ENCODE measurements at places on chromosomes 3 and 15.
A peak's percentile ranks its signal among the peaks of the same experiment; 100 is the strongest.

- H3K27ac ChIP-seq, result no peak overlapping the region
- H3K4me3 ChIP-seq, result no peak overlapping the region
- no peaks in the 10 kb centered on the region for H3K4me1 ChIP-seq
- H3K27me3 ChIP-seq, result no peaks in the 10 kb centered on the region
- H3K36me3 ChIP-seq, result no peaks in the 10 kb centered on the region
- DNase-seq, result no peak
Observed at GRCh38 chr15:37820380-37821128, 113.9 kb upstream of the TMCO5A start.

GRCh38 chr3:194118920-194119319, 17.0 kb upstream of the HES1 start:
- H3K27ac ChIP-seq, result peak overlapping the region; percentile 89
- peaks cover 62% of the 10 kb centered on the region for H3K4me1 ChIP-seq
- no peak overlapping the region for H3K4me3 ChIP-seq
- H3K36me3 ChIP-seq, result no peaks in the 10 kb centered on the region

DNA sequence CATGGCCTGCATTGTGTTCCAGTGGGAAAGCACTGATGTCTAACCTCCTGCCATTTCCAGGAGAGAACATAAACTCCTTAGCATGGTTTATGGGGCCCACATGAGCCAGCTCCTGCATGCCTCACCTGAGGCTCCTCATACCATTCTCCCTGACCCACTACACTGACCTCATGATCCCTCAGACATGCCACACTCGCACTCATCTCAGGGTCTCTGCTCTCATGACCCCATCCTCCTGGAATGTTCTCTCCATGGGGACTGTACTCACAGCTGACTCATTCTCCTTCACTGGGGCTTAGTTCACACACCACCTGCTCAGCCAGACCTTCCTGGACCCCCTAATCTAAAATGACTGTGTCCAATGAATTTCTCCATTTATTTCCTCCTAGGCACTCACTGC, 4.0 kb upstream of the LMCD1 start:
- peak overlapping the region; percentile 65 for H3K27ac ChIP-seq
- peak; percentile 30 for DNase-seq
- H3K36me3 ChIP-seq, result no peaks in the 10 kb centered on the region
- H3K4me1 ChIP-seq, result peaks cover 57% of the 10 kb centered on the region
- no peak overlapping the region for H3K4me3 ChIP-seq
- no peaks in the 10 kb centered on the region for H3K27me3 ChIP-seq

DNA sequence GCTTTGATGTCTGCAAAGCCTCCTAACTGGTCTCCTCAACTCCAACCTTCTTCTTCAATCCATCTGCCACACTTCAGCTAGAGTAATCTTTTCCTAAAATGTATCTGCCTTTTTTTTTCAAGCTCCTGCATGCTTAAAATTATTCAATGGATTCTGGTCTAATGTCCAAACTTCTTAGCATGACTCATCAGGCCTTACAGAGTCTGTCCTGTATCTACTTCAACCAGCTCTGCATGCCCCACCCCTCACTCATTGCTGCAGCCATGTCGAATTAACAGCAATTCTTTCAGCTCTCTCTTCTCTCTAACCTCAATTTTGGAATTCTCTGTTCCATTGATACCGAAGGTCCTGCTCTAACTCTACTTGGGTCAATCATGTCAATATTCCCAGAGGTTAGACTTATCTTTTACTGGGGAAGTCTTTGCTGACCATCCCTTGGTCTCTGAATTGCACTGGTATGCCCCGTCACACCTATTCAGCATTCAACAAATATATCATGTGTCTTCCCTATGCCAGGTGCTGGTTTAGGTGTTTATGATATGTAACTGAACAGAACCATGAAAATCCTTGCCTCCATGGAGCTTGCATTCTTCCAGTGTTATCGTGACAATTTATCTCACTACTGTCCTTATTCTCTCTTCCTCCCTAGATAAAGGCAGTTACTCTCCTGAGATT, 88.5 kb upstream of the NANOGP8 start:
- no peaks in the 10 kb centered on the region for H3K4me1 ChIP-seq
- H3K36me3 ChIP-seq, result no peaks in the 10 kb centered on the region
- H3K4me3 ChIP-seq, result no peak overlapping the region
- H3K27ac ChIP-seq, result no peak overlapping the region
- DNase-seq, result no peak

DNA sequence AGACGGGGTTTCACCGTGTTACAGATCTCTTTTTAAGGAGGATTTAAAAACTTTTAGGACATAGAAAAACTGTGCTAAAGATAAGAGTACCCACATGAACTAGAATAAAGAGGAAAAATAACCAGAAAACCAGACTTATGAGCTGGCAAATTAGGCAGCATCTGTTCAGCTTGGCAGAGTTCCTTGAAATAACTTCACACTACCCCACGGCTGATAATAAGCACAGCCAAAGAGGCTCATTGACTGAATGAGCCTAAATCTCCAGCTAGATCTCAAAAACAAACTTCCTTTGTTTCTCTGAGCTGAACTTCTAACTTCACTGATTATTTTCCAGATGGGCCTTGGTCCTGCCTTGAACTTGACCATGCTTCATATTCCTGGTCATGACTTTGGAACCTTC, 26.7 kb upstream of the PIK3R4 start:
- H3K27me3 ChIP-seq, result no peaks in the 10 kb centered on the region

DNA sequence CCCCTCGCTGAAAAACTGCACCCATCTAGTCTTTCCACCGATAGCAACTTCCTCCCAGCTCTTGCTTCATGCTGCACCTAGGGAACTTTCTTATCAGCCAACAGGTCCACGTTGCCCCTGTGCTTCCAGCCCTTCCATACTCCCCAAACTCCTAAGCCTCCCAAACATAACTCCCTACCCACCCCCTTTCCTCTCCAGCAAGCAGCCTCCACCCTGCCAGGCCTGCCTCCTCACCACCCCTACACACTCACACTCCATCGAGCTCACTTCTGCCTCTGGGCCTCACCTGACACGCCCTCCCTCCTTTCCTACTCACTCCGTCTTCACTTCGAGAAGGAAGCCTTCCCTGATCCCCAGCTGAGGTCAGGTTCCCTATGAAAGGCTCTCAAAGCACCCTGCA, 8.1 kb downstream of the INSYN1 start:
- H3K36me3 ChIP-seq, result no peaks in the 10 kb centered on the region
- no peak for DNase-seq
- H3K27ac ChIP-seq, result no peak overlapping the region
- H3K4me1 ChIP-seq, result peaks cover 4% of the 10 kb centered on the region

GRCh38 chr3:105944721-105945120, 75.9 kb upstream of the CBLB start:
- DNase-seq, result no peak
- no peaks in the 10 kb centered on the region for H3K27me3 ChIP-seq
- no peak overlapping the region for H3K4me3 ChIP-seq
- H3K27ac ChIP-seq, result no peak overlapping the region
- no peaks in the 10 kb centered on the region for H3K36me3 ChIP-seq
- H3K4me1 ChIP-seq, result no peaks in the 10 kb centered on the region

DNA sequence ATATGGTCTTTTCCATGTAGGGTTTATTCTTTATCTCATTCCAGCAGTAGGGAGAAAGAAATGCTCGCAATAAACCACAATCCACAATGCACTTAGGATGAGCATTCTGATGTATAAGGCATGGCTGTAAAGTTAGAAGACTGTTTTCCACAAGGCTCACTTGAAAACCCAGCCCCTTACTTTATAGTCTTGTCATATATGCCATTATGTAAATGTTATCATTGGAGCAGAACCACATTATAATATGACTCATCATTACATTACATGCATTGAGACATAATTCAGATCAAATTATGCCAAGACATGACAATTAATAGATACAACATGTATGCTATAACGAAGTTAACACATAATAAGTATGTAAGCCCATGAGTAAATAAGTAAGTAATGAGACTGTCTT, 348.1 kb downstream of the LSAMP start:
- DNase-seq, result no peak
- H3K27me3 ChIP-seq, result no peaks in the 10 kb centered on the region
- H3K36me3 ChIP-seq, result no peaks in the 10 kb centered on the region
- no peak overlapping the region for H3K27ac ChIP-seq

DNA sequence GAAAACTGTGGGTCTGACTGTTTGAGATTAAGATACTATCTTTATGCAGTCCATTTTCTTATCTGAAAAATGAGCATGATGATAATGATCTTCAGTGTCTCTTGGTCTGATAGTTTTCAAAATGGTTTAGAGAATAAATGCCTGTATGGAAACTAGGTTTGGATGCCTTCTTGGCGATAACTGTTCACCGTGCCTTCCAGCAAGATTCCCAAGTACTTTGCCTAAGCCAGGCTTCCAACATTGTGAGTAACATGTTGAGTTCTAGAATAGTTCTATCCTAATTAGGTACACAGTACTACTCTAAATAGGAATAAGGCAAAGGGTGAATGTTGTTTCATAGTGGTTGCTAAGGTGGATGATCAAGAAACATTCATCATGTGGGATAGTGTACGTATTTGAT, 940.2 kb downstream of the MCTP2 start:
- H3K27ac ChIP-seq, result no peak overlapping the region
- H3K4me3 ChIP-seq, result no peak overlapping the region
- no peak for DNase-seq
- no peaks in the 10 kb centered on the region for H3K4me1 ChIP-seq
- no peaks in the 10 kb centered on the region for H3K27me3 ChIP-seq

- peaks cover 7% of the 10 kb centered on the region for H3K4me1 ChIP-seq
- peak overlapping the region; percentile 43 for H3K4me3 ChIP-seq
- DNase-seq, result no peak
- no peaks in the 10 kb centered on the region for H3K36me3 ChIP-seq
- no peaks in the 10 kb centered on the region for H3K27me3 ChIP-seq
- no peak overlapping the region for H3K27ac ChIP-seq
Observed at GRCh38 chr3:55487381-55488241, 505 bp upstream of the WNT5A start.

GRCh38 chr3:139524841-139525636, 14.5 kb downstream of the RBP1 start:
- no peaks in the 10 kb centered on the region for H3K4me1 ChIP-seq
- H3K27me3 ChIP-seq, result no peaks in the 10 kb centered on the region
- H3K4me3 ChIP-seq, result no peak overlapping the region
- H3K36me3 ChIP-seq, result no peaks in the 10 kb centered on the region
- no peak for DNase-seq
- H3K27ac ChIP-seq, result no peak overlapping the region

- H3K27ac ChIP-seq, result no peak overlapping the region
- no peaks in the 10 kb centered on the region for H3K4me1 ChIP-seq
- no peak overlapping the region for H3K4me3 ChIP-seq
- H3K36me3 ChIP-seq, result no peaks in the 10 kb centered on the region
- no peaks in the 10 kb centered on the region for H3K27me3 ChIP-seq
Observed at GRCh38 chr15:40063563-40064011, 24.6 kb upstream of the SRP14 start.

DNA sequence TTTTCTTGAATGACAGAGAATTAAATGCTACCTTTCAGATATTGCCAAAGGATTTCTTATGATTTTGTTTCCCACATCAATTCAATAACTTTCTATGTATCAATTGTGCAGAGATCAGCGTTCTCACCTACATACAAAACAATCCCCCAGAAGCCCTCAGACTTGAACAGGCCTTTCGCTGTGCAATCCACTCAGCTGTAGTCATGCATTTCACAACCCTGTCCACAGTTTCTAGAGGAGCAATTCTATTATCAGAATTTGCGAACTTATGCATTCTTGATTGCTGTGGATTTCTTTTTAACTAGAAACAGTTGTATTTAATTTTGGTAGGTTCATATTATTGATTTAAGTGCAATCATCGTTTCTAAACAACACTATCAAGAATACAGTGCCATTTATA, 13.7 kb upstream of the ALCAM start:
- H3K4me1 ChIP-seq, result no peaks in the 10 kb centered on the region
- DNase-seq, result no peak
- no peak overlapping the region for H3K4me3 ChIP-seq
- H3K36me3 ChIP-seq, result no peaks in the 10 kb centered on the region

DNA sequence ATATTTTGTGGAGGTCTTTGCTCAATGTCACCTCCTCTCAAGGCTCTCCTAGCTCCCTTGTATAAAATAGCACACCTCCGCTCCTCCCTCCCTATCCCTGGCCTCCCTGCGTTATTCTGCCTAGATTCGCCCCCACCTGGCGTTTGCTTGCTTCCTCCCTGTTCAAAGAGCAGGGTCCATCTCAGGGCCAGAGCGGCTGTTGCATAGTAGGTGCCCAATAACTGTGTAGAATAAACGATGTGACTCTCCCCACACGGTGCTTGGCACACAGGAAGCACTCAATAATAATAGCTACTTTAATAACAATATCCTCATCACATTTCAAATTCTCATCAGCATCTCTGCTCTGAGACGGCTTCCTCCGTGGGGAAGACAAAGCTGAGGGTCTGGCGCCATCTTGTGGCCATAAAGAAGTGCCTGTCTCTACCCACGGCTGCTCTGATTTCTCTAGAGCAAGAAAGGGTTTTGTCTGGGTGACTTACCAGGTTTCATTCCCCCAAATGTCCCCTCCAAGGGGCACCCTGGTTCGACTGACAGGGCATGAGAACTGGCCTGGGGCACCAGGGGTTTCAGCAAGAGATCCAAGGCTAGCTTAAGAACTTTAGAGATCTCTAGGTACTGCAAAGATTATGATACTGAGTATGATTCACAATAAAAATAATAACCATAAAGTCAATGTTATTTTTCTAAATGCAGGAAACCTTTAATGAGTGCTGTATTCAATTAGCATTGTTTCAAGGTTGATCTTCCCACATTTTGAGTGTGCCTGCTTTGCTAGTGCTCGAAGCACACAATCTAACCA, 16.1 kb downstream of the CD276 start:
- H3K36me3 ChIP-seq, result no peaks in the 10 kb centered on the region
- no peak overlapping the region for H3K27ac ChIP-seq
- peak; percentile 62 for DNase-seq
- H3K27me3 ChIP-seq, result no peaks in the 10 kb centered on the region

DNA sequence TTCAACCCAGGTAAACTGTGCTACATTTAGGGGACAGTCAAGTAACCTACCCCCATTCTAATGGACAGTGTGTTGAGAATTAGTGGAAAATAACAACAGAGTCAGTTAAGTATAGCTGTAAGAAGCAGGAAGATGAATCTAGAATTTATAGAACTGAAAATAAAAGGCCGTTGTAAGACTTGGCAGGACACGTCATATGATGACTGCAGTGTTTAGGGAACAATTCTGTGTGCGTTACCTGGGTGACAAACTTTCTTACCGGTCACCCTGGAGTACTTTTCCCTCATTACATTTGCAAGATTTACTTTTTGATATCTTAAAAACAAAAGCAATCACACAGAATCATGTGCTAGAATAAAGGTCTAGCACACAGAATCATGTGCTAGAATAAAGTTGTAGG, 536.3 kb upstream of the ZNF717 start:
- H3K4me1 ChIP-seq, result no peaks in the 10 kb centered on the region
- DNase-seq, result no peak
- no peaks in the 10 kb centered on the region for H3K27me3 ChIP-seq
- H3K36me3 ChIP-seq, result no peaks in the 10 kb centered on the region
- H3K27ac ChIP-seq, result no peak overlapping the region
- no peak overlapping the region for H3K4me3 ChIP-seq

GRCh38 chr3:126850370-126851085, 132.4 kb upstream of the PLXNA1 start:
- peaks cover 86% of the 10 kb centered on the region for H3K4me1 ChIP-seq
- DNase-seq, result peak; percentile 87
- H3K27ac ChIP-seq, result peak overlapping the region; percentile 79
- H3K36me3 ChIP-seq, result no peaks in the 10 kb centered on the region
- H3K4me3 ChIP-seq, result no peak overlapping the region
- H3K27me3 ChIP-seq, result no peaks in the 10 kb centered on the region
